ENCODE measurements at places on chromosomes 5 and 9.

DNA sequence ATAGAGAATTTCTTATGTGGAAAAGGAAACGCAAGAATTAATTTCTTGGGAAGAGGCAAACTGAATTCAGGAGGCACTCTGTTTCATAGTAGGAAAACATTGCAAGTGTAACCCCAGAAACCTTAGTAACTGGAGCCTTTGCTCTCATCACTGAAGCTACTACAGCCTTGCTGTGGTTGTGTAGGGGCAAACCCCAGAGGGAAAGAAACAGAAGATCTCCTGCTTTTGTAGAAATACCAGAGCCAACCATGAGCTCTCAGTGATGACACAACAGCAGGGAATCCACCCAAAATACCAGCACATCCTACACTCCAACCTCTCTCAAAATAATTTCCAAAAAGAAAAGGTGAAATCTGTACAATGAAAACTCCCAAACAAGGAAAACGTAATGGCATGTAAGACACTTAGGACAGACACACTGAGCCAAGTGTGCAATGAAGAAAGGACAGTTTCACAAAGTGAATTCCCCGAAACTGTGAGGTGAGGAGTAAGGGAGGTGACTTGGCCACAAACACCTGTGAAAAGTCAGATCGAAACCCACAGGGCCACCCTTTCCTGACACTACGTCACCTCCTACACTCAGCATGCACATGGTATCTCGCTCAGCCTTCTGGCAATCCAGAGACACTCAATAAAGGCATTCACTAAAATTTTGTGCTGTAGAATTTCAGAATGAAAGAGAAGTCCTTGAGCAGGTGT is 8.5 kb upstream of the ACSL6 start:
- DNase-seq, result peak; percentile 47

DNA sequence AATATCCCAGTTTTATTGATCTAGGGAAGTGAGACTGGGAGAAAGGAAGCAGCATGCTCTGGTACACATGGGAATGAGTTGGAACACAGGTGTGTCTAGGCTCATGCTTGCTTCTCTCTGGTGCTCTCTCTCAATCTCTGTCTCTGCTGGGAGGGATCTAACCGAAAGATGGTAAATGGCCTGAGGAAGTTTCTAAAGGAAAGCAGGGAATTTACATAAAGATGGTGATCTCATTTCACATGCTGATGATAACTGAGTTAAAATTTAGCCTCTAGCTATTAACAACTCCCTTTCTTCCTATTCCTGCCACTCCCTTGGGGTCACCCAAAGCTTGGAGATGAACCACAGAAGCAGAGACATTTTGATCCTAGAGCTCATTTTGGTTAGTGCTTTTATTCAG is 436.2 kb downstream of the SH3GL2 start:
- no peak for DNase-seq

DNA sequence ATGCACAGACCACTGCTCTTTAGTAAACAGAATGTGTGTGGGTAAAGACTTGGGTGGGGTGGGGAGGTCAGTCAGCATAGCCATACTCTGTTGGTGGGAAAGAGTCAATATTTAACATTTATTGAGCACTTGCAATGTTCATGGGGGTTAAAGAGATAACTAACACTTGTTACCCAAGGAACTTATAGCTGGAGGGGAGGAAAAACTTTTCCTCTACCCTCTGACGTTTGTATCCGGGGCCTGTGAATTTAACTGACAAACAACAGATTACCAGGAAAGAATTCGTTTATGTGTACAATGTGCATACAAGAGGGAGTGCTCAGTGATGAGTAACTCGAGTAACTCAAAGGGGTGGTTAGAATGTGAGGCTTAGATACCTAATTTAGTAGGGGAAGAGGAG is 6.8 kb upstream of the CLINT1 start:
- DNase-seq, result no peak

DNA sequence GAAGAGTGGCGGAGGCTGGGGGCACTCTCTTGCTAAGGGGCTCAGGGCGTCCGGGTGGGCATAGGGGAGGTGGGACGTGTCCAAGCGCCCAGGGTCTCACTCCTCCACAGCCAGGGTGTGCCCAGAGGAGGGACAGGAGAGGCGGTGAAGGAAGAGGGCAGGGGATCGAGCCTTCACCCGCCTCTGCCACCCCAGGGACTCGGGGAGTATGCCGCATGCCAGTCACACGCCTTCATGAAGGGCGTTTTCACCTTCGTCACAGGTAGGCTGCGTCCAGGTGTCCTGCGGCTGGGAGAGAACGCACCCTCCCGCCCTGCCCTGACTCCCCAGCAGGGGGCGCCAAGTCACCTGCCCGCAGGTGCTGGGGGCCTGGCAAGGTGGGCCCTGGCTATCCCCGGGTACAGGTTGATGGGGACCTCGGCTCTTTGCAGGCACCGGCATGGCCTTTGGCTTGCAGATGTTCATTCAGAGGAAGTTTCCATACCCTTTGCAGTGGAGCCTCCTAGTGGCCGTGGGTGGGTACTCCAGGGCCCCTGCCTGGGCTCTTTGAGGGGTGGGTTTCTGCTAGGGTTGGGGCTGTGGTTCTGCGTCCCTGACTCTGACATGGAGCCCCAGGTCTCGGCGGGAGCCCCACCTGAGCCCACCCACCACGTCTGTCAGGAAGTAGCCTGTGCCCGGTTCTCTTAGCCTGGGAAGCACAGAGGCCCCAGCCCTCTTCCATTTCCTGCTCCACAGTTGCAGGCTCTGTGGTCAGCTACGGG is 552 bp downstream of the TMEM141 start:
- peak; percentile 79 for DNase-seq

GRCh38 chr5:96968074-96968473 is 32.2 kb downstream of the LNPEP start:
- DNase-seq, result no peak

- DNase-seq, result peak; percentile 98
Measured at GRCh38 chr5:172770675-172771438, at the start of gene DUSP1. Gene DUSP1, minus strand, starts transcription at chr5:172771195. Its CDS starts 243 bp downstream, at chr5:172770952.

DNA sequence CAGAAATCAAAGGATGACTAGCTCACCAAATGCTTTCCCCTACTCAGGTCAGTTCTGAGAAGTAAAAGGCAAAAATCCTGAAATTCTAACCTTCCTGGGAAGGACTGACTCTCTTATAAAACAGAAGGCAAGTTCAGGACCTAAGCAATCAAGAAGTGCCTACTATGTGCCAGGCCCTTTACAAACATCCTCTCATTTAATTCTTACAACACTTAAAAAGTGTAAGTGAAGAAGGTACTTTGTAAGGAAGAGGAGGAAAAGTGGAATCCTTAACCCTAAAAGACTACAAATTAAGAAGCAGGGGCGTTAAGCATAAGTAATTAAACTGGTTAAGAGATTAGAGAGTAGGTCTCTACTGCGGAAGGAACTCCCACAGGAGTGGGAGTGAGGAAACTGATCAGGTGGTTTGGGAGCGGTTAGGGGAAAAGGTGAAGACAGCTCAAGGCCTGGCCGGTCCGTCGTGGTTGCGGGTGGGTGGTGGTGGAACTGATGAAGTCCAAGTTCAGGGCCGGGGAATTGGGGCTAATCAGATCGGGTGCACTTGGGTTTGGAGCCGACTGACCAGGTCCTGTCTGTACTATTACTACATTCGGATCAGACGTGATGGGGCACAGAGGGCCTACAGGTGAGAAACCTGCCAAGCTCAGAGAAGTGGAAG is 839 bp downstream of the MED27 start:
- DNase-seq, result no peak

DNA sequence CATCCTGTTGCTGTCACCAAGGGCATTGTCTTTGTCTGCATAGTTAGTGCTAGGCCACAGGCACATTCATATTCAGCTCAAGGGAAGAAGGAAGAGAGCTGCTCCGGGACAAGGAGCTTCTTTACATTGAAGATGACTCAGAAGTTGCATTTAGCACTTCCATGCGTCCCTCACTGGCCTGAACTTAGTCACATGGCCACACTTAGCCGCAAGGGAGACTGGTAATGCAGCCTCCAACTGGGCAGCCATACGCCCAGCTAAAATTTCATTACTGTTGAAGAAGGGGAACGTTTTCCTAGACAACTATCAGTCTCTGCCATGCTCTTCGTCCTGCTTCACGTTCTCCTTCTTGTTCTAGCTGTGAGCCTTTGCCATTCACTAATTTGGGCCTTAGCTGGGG is 20.0 kb downstream of the ACTL7B start:
- no peak for DNase-seq

- DNase-seq, result no peak
Measured at GRCh38 chr5:167945542-167946384, 345.7 kb upstream of the WWC1 start.

- DNase-seq, result no peak
Measured at GRCh38 chr9:111957856-111958631, 61.4 kb downstream of the UGCG start.

DNA sequence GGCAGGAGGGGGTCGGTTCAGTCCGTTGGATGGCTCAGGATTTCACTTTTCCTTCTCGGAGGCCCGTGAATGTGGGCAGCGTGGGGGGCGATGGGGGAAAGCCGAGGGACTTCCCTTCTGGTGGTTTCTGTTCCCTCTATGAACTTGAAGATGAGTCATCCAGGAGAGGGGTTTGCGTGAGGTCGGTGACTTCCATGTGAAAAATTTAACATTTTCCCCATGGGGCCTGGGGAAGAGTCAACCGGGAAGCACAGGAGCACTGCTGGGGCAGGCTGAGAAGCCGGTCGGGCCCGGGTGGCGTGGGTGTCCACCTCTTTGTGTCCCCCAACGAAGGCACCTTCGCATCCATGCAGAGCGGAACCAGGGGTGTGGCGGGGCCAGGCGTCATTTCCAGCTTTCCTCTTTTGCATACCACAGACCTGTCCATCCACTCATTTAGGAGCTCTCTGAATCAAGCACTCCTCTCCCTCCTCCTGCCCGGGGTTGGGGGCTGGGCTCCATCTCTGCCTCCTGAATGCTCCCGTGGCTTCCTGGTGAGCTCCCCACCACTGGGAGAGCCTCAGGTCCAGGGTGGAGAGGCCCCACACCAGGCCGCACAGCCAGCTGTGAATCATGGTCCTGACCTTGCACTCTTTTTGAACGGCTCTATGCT is 68.4 kb downstream of the ANKRD33B start:
- DNase-seq, result no peak

DNA sequence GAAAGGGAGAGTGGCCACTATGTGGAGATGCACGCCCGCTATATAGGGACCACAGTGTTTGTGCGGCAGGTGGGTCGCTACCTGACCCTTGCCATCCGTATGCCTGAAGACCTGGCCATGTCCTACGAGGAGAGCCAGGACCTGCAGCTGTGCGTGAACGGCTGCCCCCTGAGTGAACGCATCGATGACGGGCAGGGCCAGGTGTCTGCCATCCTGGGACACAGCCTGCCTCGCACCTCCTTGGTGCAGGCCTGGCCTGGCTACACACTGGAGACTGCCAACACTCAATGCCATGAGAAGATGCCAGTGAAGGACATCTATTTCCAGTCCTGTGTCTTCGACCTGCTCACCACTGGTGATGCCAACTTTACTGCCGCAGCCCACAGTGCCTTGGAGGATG is 19.8 kb downstream of the RGMB start:
- DNase-seq, result no peak

GRCh38 chr5:132493241-132493640 is 2.7 kb upstream of the IRF1 start:
- no peak for DNase-seq

DNA sequence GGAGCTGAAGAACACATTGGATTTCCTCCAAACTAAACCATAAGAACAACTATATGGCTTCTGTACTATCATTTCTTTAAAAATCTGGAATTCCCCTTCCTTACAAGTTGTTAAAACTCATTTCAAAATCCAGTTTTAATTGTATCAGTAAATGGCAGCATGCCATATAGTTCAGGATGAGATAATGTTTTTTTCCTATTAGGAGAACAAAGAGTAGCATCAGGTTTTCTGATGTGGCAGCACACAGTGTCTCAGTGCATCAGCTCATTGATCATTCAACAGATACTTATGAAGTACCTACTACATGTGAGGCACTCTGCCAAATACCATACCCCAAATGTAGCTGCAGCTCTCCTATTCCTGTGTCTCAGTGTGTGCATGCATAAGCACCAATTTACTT is 161.1 kb downstream of the EPB41L4A start:
- DNase-seq, result no peak

- DNase-seq, result no peak
Measured at GRCh38 chr5:87210743-87211142, 56.9 kb upstream of the RASA1 start.

GRCh38 chr9:104836235-104836634 is 72.3 kb downstream of the NIPSNAP3B start:
- no peak for DNase-seq

- no peak for DNase-seq
Measured at GRCh38 chr5:161530700-161531099, 15.8 kb downstream of the GABRB2 start.

DNA sequence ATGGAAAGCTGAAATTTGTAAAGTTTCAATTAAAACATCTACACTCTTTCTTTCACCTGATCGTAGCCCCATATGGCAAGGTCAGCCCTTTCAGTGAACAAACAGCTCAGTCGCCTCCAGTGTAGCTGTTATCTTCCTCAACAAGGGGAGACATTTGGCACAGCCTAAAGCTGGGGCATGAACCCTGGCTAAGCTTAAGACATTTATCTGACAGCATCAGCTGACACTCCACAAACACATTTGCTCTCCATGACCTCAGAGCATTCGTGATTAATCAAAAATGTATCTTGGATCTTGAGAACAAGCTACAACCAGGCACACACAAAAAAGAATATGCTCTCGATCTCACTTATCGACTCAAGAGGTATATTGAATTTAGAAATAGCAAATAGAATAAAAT is 67.3 kb downstream of the POU5F2 start:
- no peak for DNase-seq

DNA sequence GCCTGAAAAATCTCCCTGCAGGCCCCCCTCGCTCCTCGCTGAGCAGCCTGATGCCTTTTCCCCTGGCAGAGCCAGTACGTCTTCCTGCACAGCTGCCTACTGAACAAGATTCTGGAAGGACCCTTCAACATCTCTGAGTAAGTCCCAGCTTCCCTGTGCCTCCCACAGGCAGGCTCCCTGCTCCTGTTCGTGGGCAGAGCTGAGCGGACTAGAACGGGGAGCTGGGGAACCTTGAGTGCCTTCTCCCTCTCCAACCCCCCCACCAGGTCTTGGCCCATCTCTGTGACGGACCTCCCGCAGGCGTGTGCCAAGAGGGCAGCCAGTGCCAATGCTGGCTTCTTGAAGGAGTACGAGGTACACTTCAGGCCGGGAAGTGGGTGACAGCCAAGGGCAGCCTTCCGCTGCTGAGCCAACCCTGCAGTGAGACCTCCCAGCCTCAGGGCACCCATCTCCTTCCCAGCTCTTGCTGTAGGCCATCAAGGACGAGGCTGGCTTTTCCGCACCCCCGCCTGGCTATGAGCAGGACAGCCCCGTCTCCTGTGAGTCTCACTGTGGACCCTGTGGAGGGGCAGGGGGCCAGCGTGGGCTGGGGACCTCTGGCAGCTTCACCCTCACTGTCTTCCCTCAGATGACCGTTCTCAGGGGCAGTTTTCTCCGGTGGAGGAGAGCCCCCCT is 21.1 kb upstream of the SPTLC1 start:
- no peak for DNase-seq

DNA sequence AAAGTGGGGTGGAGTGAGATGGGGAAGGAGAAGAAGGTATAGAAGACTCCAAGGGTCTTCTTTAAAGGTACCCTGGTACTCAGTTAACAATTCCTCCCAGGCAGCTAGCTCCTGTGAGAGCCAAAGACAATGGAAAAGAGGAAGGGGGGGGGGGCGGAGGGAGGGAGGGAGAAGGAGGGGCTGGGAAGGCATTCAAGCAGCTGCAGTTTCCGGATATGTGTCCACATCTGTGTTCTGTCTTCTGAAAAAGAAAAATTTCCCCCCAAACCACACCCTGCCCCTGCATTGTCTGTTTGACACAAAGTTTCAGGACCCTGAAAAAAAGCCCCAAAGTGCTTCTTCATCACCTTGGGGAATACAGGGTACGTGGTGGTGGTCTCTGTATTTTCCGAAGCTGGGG is 11.1 kb downstream of the SPRY4 start:
- DNase-seq, result no peak

GRCh38 chr5:175894793-175895192 is 23.4 kb downstream of the CPLX2 start:
- no peak for DNase-seq
